ENCODE measurements at places on chromosomes 5 and 9.

- no peak overlapping the region for H3K4me3 ChIP-seq
- H3K36me3 ChIP-seq, result no peaks in the 10 kb centered on the region
- peaks cover 6% of the 10 kb centered on the region for H3K4me1 ChIP-seq
- no peaks in the 10 kb centered on the region for H3K27me3 ChIP-seq
- H3K27ac ChIP-seq, result no peak overlapping the region
These were observed 401.9 kb downstream of the ZSWIM6 start for GRCh38 chr5:61734001-61734400.

DNA sequence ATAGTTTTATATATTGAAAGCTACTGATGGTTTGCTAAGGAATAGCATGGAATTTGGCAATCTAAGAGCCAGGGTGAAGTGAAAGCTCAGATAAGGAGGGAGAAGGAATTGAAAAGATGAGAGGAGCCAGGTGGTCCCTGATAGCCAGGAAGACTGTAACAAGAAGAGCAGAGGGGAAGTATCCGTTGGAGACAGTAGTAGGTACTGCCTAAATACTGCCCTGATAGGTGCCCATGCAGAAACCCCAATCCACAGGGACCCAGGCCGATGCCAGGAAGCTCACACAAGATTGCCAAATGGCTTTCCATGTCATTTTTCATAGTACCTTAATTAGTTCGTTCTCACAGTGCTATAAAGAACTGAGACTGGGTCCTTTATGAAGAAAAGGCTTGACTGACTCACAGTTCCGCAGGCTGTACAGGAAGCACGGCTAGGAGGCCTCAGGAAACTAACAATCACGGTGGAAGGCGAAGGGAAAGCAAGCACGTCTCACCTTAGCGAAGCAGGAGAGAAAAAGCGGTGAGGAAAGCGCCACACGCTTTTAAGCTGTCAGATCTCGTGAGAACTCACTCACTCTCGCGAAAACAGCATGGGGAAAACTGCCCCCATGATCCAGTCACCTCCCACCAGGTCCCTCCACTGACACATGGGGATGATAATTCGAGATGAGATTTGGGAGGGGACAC, 13.0 kb downstream of the ACTL7B start:
- DNase-seq, result peak; percentile 54
- H3K27me3 ChIP-seq, result no peaks in the 10 kb centered on the region
- no peak overlapping the region for H3K27ac ChIP-seq
- H3K4me3 ChIP-seq, result peak overlapping the region; percentile 60

- H3K27me3 ChIP-seq, result no peaks in the 10 kb centered on the region
- DNase-seq, result no peak
- H3K4me3 ChIP-seq, result no peak overlapping the region
- no peaks in the 10 kb centered on the region for H3K36me3 ChIP-seq
- no peak overlapping the region for H3K27ac ChIP-seq
These were observed 113.8 kb downstream of the MARCHF11 start for GRCh38 chr5:16065831-16066230.

- no peak for DNase-seq
- H3K27me3 ChIP-seq, result no peaks in the 10 kb centered on the region
- no peak overlapping the region for H3K4me3 ChIP-seq
- no peaks in the 10 kb centered on the region for H3K36me3 ChIP-seq
These were observed 18.4 kb downstream of the AP3B1 start for GRCh38 chr5:78275998-78276543.

DNA sequence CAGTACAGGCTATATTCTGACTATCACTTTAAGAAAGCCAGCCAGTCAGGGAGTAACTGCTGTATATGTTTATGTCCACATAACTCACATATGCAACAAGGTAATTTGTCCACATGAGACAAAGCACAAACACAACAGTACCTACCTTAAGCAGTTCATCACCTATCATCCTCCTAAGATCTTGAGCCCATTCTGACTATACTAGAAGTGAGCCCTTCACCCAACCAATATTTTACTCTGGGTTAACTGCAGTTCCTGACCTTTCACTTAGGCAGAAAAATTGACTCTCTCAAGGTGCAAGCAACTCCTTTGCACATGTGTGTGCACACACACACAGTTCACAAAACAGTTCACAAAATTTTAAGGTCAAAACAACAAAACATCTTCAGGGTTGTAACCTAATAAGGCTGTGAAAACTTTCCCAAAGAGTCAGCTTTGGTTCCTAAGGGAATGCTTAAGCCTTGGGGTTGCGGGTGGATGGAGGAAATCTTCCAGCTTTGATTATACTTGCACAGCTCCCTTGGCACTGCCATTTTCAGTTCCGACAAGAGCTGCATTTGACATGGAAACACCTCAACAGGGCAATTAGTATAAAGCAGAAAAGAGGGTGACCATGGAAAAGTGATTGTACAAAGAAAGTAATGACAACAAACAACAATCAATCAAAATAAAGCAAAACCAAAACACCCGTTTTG, 215.3 kb downstream of the NFIB start:
- no peak for DNase-seq
- H3K27me3 ChIP-seq, result no peaks in the 10 kb centered on the region

DNA sequence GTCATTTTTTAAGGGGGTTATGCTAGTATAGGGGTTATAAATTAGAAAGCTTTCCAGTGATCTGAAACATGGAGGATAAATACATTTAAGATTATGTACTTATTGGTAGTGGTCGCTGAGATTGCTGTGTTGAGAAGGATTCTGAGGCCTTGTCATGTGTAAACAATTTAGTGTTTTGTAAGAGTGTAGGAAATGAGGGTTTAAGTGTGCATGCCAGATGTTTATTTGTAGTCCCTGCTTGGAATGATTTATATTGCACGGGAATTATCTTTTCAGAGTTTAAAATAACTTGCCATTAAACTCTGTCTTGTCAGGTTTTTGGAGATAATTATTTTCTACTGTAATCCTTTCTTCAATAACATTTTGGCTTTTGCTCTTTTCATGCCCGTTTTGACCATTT, 19.4 kb downstream of the ZNF618 start:
- no peaks in the 10 kb centered on the region for H3K27me3 ChIP-seq
- H3K4me1 ChIP-seq, result no peaks in the 10 kb centered on the region
- no peak overlapping the region for H3K4me3 ChIP-seq
- peaks cover 4% of the 10 kb centered on the region for H3K36me3 ChIP-seq
- no peak for DNase-seq

DNA sequence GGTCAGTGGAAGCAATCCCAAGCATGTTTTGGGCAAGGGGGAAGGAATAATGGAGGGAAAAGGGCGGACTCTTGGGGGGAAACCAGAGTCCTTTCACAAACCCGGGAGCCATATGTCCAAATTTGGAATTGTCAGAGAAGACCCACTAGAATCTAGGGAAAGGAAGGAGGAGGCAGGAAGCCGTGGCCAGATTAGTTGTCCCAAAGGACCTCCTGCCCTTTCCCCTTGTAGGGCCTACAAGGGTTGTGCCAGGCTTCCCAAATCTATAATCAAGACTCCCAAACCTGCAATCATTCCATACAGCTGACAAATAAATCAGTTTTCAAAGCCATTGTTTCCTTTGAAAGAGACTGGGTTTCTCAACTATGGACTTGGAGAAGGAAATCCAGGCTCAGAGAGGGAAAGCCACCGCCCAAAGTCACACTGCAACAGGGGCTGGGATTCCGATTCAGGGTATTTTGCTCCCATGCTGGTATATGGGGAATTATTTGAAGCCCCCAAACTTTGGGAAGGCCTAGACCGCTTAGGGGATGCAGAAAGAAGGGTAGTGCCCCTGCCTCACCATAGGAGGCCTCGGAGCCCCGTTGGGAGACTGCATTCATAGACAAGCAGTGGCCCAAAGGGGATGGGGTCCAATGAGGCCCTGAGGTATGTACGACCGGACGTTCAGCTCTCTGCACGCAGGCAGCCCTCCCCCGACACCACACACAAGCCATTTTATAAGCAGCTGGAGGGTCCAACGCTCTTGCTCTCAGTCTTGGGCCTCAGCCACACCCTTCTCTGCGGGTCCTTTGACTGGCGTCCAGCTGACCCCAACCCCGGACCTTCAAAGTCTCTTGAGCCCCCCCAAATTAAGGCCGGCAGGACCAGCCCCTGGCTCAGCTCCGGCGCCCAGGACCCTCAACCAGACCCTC, 815 bp downstream of the ANXA6 start:
- no peaks in the 10 kb centered on the region for H3K27me3 ChIP-seq
- H3K36me3 ChIP-seq, result no peaks in the 10 kb centered on the region
- peaks cover 68% of the 10 kb centered on the region for H3K4me1 ChIP-seq

- DNase-seq, result no peak
- H3K4me1 ChIP-seq, result peaks cover 58% of the 10 kb centered on the region
- no peaks in the 10 kb centered on the region for H3K36me3 ChIP-seq
- peaks cover 67% of the 10 kb centered on the region for H3K27me3 ChIP-seq
- H3K27ac ChIP-seq, result no peak overlapping the region
- no peak overlapping the region for H3K4me3 ChIP-seq
These were observed 5.3 kb downstream of the BARX1 start for GRCh38 chr9:93949694-93950449.

GRCh38 chr5:93311881-93312280, 269.1 kb downstream of the NR2F1-AS1 start:
- DNase-seq, result no peak
- no peak overlapping the region for H3K27ac ChIP-seq
- H3K27me3 ChIP-seq, result no peaks in the 10 kb centered on the region
- no peaks in the 10 kb centered on the region for H3K4me1 ChIP-seq
- no peak overlapping the region for H3K4me3 ChIP-seq
- H3K36me3 ChIP-seq, result no peaks in the 10 kb centered on the region

All from common myeloid progenitor, CD34-positive (primary cell).